ENCODE measurements at places on chromosomes 16 and 17.

DNA sequence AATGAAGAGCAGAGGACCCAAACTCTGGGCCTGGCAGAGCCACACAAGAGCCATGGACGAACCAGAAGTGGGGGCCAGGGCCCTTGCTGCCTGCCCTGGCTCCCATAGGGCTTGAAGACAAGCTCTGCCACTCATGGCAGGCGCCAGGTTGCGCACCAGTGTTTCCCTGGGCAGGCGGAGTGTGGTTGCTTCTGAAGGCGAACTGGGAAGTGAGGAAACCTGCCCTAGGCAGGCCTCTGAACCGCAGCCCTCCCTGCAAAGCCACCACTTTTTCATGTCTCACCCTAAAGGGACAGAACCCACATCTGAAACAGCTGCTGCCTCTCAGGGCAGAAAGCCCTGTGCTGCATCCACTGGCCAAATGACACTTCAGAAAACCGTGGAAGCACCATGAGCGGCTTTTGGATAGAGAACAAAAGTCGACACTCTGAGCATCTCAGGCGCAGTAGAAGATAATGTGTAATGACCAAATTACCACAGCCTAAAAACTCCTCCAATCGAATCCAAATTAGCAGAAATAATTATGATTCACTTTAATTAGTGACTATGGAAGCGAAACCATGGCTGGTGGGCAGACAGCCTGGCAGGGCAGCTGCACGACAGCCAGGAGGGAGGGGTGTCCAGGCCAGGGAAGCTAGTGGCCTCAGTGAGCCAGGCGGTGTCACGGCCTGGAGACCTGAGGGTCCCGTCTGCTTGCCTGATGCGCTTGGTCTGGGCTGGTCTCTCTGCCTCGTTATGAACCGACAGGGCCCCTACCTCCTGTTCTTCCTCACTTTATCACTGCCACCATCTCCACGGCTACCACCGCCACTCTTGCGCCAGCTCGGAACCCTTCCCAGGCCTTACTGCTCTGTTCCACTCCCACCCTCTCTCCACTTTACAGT is 59.1 kb downstream of the PRMT7 start:
- DNase-seq = no peak

DNA sequence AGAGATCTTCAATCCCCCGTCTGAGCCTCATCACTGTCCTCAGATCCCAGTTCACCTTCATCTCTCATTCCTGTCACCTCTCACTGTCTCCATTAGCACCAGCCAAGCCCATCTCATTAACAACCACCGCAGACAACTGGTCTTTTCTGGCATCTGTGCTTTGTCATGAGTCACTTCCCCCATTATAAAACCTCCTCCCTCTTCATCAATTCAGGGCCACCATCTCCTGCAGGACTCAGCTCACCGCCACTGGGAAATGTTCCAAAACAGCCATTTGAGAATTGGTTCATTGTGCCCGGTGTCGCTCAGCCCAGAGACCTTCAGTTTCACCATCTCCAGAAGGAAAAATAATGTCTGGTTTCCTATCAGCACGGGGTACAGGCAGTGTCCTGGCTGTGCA is 56.9 kb upstream of the TEKT3 start:
- DNase-seq = no peak

DNA sequence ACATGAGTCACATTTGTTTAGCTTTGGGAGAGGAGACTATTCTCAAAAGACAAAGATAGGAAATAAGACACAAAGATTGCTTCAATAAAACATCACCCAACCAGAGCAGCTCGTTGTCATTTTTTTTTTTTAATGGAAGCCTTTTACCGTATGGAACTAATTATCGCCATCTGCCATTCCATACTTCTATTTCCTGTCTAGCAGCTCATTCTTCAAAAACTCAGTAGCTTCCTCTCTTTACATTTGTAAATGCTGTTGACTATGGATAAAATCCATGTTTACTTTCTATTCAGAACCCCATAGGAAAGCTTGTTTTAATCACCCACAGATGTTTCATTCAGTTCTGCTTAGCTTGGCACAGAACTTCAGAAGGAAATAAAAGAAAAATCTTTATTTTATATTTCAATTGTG is 110.0 kb upstream of the PSMD7 start:
- peak; percentile 3 for DNase-seq

DNA sequence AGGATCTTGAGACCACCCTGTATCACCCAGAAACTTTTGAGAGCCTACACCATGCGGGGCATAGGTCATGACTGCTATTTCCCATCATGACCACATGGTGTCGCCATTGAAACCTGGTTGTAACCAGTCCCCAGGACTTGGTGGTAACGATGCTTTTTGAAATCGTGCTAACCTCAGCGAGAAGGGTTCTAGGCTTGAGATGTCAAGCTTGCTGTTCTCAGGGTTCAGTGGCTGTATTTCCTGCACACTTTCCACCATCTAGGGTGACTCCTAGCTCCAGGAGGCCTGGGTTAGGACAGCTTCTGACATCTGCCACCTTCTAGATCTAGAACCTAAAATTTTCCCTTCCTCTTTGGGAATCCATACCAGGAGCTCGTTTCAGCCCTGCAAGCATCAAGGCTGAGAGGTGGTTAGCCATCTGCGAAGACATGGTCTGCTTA is 13.0 kb upstream of the SPNS3 start:
- DNase-seq = peak; percentile 12

DNA sequence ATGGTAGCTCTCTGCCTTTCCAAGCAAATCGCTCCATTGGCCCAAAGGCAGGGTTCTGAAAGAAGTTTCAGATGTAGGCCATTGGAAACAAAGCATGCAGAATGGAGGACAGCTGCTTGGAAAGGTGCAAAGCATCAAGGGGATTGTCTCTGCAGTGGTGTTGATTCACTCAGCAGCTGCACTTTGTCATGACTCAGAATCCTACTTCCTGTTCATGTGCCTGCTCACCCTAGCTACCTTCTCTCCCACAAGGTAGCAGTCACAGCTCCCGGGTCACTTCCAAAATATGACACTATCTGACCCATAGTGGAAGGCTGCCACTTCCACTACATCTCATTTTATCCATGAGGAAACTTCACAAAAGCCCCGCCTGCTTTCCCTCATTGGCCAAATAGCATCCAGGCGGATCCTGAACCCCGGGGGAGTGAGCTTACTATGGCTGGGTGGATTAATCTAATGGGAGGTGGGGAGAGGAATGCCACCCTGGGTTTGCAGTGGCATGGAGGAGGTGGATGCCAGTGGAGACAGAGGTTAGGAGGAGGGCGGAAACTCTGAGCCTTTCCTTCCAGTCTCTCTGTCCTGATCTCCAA is 74.7 kb upstream of the NKD1 start:
- DNase-seq = no peak

- no peak for DNase-seq
Observed at GRCh38 chr16:12095275-12096156, 119.0 kb downstream of the SNX29 start.

DNA sequence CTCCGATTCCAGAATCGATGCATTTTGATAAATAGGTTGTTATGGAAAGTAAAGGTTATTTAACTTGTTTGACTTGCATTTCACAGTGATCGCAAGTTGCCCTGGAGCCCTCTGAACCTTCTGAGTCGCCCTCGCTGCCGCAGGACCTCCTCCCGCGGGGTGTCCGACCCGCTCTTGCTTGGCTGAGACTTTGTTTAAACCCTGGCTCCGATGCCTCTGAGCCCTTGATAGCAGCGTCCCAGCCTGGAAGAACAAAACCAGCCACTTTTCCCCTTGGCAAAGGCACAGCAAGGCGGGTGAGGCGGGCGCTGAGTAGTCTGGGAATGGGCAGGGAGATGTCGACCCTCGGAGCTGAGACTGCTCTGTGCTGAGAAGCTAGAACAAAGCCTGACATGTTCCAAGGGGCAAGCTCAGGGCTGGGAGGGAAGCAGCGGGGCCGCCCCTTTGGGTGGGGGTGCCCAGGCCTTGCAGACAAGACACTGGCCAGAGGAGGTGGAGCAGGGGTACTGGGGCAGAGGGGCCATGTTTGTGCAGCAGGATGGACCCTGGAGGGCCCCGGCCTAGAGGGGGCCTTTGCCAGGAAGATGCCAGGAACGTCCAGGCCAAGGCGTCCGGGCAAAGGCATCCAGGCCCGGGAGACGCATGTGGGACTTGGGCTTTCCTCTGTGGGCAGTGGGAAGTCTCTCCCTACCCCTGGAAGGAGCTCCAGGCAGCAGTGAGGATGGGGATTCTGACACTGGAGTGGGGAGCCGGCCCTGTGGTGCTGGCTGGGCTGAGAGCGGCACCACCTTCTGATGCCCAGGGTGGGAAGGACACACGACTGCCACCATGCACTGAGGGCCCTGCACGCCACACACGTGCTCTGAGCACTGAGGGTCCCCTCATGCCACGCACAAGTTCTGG is 30.3 kb upstream of the CDH15 start:
- DNase-seq = no peak

DNA sequence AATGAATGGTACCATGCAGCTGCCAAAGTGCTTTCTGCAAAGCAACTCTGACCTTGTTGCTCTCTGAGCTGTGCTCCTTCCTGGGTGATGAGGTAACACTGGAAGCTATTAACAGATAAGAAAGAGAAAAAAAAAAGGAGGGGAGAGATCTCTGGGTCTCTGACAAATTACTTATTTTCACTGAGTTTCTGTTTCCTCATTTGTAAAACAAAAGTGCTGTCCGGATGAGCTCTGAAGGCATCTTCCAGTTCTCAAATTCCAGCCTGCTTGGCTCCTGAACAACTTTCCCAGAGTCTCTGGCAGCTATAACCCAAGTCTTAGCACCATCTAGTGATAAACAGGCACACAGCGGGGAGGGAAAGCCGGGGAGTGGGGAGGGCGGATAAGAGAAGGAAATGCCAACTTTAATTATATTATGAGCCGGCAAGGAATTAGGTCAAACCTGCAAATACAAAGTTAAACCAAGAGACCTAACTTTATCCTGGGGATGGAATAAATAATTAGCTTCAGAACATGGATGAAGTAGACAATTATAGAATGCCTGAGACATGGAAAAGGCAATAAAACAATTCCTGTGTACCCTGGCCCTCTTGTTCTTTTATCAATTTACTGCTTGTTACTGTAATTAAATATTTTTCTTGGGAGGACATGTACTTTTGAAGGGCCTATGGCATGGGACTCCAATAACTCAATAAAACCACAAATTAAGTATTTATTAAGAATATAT is 61.3 kb upstream of the KIFC3 start:
- peak; percentile 44 for DNase-seq

- no peak for DNase-seq
Observed at GRCh38 chr16:57566436-57566835, 24.0 kb downstream of the ADGRG5 start.

DNA sequence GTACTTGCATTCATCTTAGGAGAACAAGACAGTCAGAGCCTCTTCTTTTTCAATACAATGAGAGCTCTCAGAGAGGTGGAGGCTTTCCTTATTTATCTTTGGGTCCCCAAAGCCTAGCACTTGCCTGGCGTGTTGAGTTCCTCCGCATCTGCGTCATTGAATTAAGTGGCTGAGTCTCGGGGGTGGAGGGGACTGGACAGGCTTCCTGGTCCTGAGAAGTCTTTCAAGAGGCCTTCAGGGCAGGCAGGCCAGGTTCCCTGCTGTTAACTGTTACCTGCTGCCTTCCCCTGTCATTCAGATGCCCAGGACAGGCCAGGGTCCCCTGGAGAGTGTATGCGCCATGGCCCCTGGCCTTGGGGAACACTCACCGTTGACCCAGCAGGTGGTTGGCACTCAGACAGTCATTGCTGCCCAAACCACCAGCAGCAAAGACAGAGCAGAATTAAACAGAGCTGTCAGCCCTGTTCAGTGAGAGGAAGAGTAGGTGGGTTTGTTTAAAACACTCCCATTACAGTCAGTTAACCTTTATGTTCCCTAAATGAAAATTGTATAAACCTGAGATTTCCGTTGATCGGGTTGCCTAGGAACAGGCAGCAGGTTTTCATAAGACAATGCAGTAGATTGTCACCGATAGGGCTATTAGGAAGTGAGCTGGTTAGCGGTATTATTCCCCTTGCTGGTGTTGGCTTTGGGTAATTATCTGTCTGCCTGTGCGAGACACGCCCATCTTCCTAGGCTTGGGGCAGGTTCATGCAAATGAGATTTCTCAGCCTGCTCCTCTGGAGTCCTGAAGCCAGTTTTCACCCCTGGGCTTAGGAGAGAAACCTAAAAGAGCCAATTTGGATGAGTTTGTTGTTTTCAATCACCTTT is 132.7 kb downstream of the CCDC182 start:
- no peak for DNase-seq

- DNase-seq = no peak
Observed at GRCh38 chr16:13324851-13325250, 423.5 kb downstream of the SHISA9 start.

DNA sequence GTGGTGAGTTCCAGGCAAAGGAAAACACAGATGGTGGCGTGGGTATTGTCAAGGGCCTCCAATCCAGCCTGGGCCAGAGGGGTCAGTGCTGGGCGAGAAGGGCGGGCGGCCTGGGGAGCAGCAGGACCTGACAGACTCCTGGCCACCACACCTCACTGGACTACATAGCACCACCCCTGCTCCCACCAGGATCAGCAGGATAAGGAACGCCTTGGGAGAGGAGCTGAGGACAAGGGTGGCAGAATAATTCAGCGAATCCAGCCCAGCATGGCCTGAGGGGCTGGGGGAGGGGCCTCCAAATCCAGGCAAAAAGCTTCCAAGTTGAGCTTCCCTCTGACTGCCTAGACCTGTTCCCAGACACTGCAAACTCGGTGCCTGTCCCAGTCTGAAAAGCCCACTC is 6.5 kb downstream of the DLX4 start:
- DNase-seq = no peak

- no peak for DNase-seq
Observed at GRCh38 chr17:18344021-18344420, 19.3 kb downstream of the SHMT1 start.

GRCh38 chr17:38735161-38735997 is 5.2 kb downstream of the CISD3 start:
- DNase-seq = no peak

- no peak for DNase-seq
Observed at GRCh38 chr17:72661116-72661944, 431.2 kb downstream of the SLC39A11 start.

- no peak for DNase-seq
Observed at GRCh38 chr16:79074951-79075350, 525.6 kb downstream of the MAF start.

DNA sequence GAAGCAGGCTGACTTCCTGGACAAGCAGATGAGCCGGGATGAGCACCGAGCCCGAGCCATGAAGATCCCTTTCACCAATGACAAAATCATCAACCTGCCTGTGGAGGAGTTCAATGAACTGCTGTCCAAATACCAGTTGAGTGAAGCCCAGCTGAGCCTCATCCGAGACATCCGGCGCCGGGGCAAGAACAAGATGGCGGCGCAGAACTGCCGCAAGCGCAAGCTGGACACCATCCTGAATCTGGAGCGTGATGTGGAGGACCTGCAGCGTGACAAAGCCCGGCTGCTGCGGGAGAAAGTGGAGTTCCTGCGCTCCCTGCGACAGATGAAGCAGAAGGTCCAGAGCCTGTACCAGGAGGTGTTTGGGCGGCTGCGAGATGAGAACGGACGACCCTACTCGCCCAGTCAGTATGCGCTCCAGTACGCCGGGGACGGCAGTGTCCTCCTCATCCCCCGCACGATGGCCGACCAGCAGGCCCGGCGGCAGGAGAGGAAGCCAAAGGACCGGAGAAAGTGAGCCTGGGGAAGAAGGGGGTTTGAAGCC is 11.0 kb downstream of the NFE2L1 start:
- DNase-seq = no peak
